ENCODE measurements at places on chromosomes 3 and 15.

DNA sequence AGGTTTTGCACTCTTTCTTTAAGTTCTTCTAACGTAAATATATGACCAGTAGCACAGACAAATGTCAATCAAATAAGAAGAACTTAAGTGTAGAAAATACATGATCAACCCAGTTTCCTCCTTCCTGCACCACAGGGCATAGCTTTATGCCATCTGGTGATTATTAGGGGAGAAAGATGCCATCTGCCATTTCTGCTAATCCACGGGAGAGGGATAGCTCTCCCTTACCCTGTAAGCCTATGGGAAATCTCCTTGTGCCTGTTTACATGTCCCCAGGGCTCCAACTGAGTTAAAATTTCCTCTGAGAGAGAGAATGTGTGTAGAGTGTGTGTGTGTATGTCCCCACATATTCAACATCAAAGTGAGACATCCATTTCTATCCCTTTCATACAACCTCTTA lies 135.9 kb downstream of the RSL24D1 start:
- no peak for DNase-seq
- H3K27me3 ChIP-seq, result no peaks in the 10 kb centered on the region
- H3K4me1 ChIP-seq, result no peaks in the 10 kb centered on the region
- H3K4me3 ChIP-seq, result no peak overlapping the region

DNA sequence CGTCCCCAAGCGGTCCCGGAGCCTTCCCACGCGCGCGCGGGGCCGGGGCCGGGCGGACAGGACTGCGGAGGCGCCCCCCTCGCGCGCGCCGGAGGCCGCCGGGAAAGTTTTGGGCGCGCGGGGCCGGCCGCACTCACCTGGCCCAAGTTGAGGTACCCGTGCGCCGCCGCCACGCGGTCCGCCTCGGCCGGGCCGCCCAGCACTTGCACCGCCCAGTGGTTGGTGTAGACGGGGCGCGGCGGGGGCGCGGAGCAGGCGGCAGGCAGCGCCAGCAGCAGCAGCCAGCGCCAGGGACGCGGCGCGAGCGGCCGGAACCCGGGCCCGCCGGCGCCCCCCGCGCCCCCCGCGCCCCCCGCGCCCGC lies 289 bp downstream of the PCSK6 start:
- H3K4me3 ChIP-seq, result no peak overlapping the region
- peaks cover 22% of the 10 kb centered on the region for H3K27me3 ChIP-seq
- no peaks in the 10 kb centered on the region for H3K4me1 ChIP-seq
- H3K36me3 ChIP-seq, result no peaks in the 10 kb centered on the region

DNA sequence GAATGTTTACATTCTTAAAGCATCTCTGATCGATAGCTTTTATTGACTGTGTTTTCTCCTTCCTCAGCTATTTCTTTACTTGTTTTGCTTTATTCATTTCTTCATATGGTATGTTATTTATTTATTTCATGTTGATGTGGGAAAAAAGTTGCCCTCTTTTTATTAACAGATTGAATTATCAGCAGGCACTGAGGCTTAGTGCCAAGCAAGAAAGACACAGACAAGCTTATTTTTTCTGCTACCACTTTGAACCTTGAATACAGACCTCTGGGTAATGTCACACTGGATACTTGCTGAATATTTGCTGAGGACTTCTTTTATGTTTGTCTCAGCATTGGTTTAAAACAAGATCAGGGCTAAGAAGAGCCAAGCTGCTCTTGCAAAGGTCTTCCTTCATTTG lies 162.0 kb upstream of the CNTN6 start:
- no peak for DNase-seq
- no peaks in the 10 kb centered on the region for H3K27me3 ChIP-seq
- peak overlapping the region; percentile 20 for H3K4me3 ChIP-seq
- no peak overlapping the region for H3K27ac ChIP-seq

DNA sequence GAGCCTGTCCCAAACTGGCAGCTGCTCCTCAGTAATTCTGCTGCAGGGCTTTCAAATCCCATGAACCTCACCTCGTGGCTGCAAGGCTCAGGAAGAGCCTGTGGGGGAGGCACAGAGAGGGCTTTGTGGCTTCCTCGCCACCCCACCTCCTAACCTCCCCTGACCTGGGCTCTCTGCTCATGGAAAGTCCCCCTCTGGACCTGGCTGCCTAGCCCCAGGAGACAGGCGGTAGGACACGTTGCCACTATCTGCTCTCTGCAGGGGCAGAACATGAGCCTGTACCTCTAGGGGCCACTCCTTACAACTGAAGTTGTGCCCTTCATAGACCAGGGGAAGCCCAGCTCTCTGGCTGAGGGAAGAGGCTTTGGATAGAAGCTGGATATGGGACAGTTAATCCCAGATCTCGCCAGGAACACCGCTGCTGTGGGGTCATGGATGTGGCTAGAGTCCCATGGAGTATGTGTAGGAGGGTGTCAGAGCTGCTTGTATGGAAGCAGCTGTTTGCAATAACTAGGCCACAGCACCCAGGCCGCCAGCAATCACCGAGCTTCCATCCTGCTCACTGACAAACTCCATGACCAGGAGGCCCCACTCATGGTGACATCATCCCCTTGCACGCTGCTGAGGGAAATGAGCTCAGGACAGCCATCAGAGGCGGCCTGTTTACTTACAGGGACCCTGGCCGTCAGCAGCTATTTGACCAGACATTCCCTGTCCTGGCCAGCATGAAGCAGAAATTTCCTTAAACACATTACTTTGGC lies 34.0 kb upstream of the CILP start:
- H3K4me1 ChIP-seq, result peaks cover 9% of the 10 kb centered on the region
- H3K27me3 ChIP-seq, result no peaks in the 10 kb centered on the region
- DNase-seq, result no peak
- H3K36me3 ChIP-seq, result no peaks in the 10 kb centered on the region
- H3K4me3 ChIP-seq, result no peak overlapping the region

Measured in endodermal cell (in vitro differentiated cells).